Lung (tissue), 17 donors: ENCODE measurements at places on chromosomes 3 and 15.

DNA sequence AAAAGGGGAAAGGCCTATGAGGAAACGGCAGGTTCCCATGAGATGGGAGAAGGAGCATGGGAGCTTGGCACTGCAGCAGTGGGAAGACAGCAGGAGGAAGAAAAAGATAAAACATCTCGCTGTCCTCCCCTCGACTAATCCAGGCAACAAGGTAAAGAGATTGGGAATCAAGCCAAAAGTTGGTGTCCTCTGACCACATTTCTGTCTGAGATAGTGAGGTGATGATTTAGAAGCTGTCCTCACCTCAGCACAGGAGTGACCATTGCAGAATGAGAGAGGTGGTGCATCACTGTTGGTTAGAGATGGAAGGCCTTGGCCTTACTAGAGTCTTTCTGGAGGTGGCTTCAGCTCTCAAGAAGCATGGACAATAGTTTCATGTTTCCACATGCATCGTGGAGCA is 226.6 kb upstream of the CCDC54 start:
- DNase-seq, result no peak

GRCh38 chr3:74562558-74563269 is 51.7 kb downstream of the CNTN3 start:
- DNase-seq, result peak; percentile 90

- DNase-seq, result no peak
Observed at GRCh38 chr3:31406896-31407295, 125.8 kb upstream of the STT3B start.

GRCh38 chr3:27986234-27986879 is 255.1 kb upstream of the CMC1 start:
- DNase-seq, result no peak

GRCh38 chr3:192745150-192745549 is 17.8 kb upstream of the FGF12 start:
- no peak for DNase-seq

GRCh38 chr15:74172701-74173379 is 670 bp upstream of the ISLR start:
- peak; percentile 93 for DNase-seq

DNA sequence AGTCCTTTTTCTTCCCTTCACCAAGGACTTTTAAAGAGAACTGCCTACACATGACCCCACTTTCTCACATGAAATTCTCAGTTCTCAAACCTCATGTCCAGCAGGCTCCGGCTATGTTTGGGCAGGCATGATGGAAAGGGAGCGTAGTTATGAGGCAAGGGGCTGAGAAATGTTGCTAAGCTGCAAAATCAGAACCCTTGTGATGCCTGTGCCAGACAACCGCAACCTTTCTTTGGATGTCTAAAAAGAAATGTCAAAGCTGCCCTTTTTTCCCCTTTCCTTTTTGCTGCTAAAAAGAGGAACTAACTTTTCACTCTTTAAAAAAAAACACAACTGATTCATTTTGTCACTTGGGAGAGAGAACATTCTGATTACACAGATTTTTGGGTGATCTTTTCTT is 19.2 kb downstream of the GNB4 start:
- peak; percentile 26 for DNase-seq

DNA sequence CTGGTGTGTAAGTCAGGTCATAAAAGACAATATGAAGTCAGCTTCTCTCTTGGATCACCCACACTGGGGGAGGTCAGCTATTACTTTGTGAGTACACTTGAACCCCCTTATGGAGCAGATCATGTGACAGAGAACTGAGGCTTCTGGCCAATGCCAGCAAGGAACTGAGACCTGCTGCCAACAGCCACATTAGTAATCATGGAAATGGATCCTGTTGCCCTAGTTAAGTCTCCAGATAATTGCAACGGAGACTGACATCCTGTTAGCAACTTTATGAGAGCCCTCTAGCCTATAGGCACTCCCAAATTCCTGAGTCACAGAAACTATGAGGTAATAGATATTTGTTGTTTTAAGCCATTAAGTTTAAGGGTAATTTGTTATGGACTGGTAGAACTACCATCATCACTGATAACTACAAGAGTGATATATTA is 110.4 kb upstream of the GMNC start:
- no peak for DNase-seq

DNA sequence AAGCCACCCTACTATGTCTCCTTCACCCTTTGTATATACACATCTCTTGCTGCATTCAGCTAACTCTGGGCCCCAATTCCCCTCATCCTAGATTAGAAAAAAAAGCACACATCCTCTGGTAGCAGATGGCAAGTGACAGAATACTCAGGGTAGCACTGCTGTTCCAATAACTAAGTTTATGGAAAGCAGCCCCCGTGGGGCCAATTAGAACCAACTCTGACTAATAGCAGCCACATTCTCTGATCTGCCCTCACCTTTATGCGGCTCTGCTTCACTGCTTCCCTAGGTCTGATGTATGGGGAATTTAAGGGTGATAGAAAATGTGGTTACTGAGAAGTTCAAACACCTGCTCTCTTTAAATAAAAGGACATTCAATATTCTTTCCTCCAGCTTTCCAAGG is 74.9 kb upstream of the SETMAR start:
- DNase-seq, result no peak

DNA sequence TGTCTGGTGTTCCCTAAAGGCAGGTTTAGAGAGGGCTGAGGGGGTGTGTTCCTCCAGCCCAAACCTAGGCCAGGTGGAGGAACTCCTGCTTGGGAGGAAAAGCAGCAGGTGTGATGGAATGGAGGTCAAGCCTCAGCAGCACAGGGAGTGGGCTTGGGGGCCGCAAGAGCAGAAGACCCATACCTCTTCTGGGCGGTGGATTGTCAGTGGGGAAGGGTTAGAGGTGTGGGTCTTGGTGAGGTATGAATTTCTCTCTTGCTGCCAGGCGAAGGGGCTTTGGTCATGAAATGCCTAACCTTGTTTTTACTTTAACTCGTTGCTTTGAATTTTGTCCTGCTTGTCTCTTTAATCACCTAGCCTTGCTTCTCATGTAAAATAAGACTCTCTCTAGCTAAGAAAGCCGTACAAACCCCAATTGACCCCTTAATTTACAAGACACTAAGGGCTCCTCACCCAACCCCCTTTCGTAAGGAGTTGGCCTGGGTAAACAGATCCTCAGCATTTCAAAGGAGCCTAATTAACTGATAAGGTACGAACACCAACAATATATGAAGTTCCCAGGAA is 38.9 kb downstream of the DHX30 start:
- DNase-seq, result no peak

- no peak for DNase-seq
Observed at GRCh38 chr3:47016934-47017435, 37.5 kb downstream of the NBEAL2 start.

GRCh38 chr15:29242456-29243242 is 27.0 kb downstream of the NSMCE3 start:
- DNase-seq, result peak; percentile 57

DNA sequence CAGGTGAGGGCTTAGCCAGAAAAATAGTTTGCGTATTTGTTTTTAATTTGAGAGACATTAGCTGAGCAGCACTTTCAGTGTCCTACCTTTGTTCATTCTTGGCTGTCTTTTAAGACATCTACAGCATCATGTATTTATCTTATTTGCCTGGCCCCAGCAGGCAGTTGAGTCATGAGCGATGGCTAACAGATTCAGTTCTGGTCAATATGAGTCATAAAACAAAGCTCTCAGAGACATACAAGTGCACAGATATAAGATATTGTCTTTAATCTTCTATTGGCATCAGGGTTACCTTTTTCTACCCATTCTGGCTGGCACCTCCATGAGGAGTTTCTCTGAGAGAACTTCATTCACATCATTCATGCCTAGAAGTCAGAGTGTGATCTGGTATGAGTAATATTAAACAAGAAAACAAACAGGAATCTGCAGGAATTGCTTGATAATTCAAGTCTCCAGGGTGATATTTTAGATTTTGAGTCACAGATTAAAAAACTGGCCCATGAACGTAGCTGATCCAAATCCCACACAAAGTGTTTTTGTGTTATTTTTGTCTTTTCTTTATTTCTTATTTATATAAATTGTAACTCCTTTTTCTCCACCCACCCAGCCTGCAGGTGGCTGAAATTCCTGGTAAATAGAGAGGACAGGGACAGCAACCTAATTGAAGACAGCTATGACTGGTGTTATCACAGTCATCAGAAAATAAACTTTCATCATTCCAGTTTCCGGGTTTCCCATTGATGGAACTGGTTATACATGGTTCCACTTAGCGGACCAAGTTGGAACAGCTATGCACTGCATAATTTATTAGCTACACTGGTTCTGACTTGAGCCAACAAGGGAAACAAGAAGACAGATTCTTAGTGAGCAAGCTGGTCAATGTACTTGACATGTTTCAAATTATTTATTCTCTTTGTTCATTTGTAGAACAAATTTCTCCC is 47.3 kb downstream of the PLSCR2 start:
- DNase-seq, result no peak

- DNase-seq, result peak; percentile 22
Observed at GRCh38 chr3:97871801-97872524, 50.2 kb downstream of the CRYBG3 start.

DNA sequence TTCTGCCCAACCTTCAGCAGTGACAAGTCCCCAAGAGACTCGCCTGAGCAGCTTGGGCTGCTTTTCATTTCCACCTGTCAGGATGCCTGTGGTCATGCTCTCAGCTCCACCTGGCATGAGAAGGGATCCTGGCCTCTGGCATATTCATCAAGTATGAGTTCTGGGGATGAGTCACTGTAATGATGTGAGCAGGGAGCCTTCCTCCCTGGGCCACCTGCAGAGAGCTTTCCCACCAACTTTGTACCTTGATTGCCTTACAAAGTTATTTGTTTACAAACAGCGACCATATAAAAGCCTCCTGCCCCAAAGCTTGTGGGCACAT is 3.5 kb downstream of the MYD88 start:
- DNase-seq, result no peak

GRCh38 chr15:34716111-34716510 is 38.7 kb downstream of the GJD2 start:
- no peak for DNase-seq

GRCh38 chr15:40379853-40380252 is 2.7 kb upstream of the KNSTRN start:
- peak; percentile 45 for DNase-seq

GRCh38 chr15:39581793-39582285 is 960 bp downstream of the THBS1 start:
- peak; percentile 83 for DNase-seq

DNA sequence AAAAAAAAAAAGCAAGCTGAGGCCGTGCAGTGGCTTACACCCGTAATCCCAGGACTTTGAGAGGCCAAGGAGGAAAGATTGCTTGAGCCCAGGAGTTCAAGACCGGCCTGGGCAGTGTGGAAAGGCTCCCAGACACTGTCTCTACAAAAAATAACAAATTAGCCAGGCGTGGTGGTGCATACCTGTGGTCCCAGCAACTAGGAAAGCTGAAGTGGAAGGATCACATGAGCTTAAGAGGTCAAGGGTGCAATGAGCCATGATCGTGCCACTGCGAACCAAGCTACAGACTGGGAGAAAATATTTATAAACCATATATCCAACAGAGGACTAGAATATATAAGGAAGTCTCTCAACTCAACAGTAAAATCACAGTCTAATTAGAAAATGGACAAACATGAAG is 10.0 kb downstream of the KLHDC8B start:
- DNase-seq, result no peak

- DNase-seq, result no peak
Observed at GRCh38 chr3:122989856-122990575, 37.5 kb downstream of the SEMA5B start.

GRCh38 chr3:78046566-78046965 is 1006.7 kb downstream of the ROBO2 start:
- DNase-seq, result no peak

DNA sequence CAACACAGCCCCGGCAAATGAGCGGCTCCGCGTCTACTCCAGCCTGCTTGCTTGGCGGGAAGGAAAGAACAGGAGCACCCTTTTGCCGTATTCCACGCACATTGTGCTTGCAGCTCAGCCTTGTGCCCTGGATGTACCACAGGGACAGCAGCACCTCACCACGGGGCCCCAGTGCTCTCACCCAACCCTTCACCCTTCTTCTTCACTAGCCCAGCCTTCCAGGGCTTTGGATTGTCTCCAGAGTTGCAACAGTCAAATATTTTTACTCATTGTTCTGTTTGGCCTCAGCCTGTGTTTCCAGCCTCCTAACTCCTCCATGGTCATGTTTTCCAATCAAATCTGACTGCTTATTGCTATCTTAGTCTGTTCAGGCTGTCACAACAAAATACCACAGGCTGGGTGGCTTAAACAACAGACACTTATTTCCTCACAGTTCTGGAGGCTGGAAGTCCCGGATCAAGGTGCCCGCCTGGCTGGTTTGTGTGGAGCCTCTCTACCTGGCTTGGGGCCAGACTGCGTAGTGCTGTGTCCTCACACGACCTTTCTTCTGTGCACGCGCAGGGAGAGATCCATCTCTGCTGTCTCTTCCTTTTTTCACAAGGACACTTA is 79.2 kb upstream of the ABHD17C start:
- peak; percentile 95 for DNase-seq

- DNase-seq, result no peak
Observed at GRCh38 chr15:92847841-92848240, 52.3 kb upstream of the CHD2 start.

GRCh38 chr3:129016356-129016719 is 15.2 kb downstream of the EFCC1 start:
- DNase-seq, result no peak

DNA sequence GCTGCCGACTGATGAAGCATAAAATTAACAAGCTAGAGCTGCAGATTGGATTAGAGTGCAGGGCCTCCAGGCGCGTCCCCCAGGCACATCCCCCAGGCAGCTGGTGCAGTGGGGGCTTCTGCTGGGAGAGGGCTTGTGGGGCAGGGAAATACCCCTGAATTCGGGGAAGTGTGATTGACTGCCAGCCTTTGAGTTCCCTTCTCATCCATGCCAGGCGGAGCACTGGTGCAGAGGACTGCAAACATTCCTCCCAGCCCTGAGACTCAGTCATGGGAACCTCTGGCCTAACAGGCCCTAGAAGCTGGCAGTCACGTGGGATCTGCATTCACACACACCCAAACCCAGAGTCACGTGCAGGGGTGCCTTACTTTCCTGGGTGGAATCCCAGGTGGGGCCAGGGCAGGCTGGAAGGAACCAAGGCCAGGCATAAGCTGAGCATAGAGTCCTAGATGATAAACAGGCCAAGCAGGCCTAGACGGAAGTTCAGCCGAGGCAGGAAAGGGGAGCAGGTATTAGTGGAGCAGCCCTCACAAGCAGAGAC is 46.2 kb upstream of the SEC22A start:
- no peak for DNase-seq

DNA sequence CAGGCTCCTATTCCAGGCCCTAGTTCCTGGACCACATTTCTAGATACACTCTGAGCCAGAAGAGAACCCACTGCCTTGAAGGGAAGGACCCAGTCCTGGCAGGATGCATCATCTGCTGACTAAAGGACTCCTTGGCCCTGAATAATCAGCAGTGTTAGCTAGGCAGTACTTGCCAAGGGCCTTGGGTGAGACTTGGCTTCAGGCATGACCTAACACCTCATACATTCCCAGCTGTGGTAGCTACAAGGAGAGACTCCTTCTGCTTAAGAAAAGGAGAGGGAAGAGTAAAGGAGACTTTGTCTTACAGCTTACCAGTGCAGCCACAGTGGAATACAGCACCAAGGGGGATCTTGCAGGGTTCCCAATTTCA is 26.4 kb downstream of the PEAK1 start:
- peak; percentile 23 for DNase-seq
